ACHN (cell line): ENCODE measurements at places on chromosomes 11 and 22.

DNA sequence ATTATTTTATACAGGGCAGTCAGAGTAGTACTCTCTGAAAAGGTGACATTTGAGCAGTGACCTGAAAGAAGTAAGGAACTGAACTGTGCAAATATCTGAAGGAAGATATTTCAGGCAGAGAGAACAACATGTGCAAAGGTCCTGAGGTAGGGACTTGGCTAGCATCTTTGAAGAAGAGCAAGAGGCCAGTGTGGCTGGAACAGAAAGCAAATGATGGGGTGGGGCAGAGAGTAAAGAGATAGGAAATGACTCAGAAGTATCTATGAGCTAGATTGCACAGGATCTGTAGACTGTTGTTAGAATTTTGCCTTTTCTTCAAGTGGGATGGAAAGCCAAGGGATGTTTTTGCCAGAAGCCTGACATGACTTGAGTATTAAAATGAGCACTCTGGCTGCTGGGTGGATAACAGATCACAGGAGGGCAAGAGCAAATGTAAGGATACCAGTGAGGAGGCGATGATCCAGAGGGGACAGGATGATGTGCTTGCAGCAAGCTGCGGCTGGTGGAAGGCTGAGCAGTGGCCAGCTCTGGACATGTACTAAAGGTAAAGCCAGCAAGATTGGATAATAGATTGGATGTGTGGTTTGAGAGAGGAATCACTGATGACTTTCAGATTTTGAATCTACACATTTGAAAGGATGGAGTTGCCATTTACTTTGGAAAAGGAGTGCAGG lies 33.2 kb upstream of the TTC12 start:
- DNase-seq = no peak

- peak; percentile 42 for DNase-seq
Observed at GRCh38 chr22:18065256-18065655, 12.5 kb upstream of the PEX26 start.

DNA sequence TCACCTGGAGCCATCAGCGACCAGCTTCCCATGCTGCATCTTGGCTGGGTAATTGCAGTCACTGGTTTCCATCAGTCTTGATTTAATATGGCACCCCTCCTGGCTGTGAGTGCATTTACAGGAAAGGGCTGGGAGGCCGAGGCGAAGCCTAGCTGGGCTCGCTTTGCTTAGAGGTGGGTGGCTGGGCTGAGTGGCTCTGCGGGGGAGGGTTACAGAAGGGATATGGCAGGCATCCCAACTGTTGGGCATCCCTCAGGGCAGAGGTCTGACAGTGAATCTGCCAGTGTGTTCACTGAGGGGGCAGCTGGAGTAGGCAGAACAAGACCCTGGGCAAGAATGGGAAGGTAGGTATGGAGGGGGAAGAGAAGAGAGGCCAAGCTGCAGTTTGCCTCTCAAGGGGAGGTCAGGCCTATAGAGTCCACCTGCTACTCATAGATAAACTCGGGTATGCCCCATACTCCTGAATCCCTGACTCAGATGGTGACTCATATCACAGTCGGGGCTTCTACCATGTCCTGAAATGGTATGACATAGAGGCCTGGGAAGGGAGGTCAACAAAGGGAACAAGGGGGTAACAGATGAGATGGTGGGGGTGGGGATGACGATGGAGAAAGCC lies 77.5 kb upstream of the PHOX2A start:
- DNase-seq = peak; percentile 55

DNA sequence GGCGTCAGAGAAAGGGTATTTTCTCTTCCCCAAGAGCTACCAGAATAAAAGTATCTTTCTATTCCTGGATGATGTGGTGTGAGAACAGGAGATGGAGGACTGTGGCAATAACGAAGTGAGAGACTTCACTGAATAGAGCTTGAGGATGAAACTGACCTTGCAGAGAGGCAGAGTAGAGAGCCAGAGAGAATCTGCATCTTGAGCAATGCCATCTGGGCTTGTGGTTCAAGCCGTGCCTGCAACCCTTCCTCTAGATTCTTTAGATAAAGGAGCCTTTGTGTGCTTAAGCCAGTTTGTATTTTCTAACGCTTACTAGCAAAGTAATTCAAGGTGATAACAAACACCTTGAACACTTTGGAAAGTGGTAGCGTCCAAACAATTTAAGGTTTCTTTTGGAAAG lies 2.2 kb downstream of the ME3 start:
- no peak for DNase-seq

- DNase-seq = no peak
Observed at GRCh38 chr11:12669930-12670329, 4.3 kb upstream of the TEAD1 start.

DNA sequence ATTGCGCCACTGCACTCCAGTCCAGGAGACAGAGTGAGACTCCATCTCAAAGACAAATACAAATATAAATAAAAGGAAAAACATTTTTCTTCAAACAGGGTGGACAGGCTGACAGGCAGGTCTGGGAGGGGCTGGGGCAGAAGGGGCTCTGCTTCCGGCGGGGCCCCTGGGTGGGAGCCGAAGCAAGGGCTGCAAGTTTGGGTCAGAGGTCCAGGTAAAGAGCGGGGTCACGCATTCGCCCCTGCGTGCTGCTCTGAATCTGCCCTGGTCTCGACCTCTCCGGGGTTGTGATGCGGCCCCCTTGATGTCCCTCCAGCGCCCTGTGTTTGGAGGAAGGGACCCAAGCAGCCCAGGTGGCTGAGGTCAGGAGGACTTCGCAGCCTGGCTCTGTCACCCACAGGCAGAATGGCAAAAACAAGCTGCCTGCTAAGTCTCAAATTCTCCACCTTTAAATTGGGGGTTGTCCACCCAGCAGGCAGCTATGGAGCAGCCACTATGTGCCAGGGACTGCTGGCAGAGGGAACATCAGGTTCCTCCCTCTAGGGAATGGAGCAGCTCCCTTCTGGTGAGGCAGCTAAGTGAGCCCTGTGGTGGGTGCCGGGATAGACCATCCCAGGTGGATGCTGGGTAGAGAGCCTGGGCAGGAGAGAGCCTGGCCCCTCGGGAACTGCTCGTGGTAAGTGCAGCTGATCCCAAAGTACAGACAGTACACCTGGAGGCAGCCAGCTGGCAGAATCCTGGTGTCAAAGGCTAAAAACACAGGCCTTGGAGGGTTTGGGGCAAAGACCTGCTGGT lies 10.3 kb upstream of the PHF21B start:
- no peak for DNase-seq

- DNase-seq = no peak
Observed at GRCh38 chr11:34630544-34630943, 9.7 kb downstream of the EHF start.

GRCh38 chr22:19962909-19963806 lies 21.5 kb upstream of the TXNRD2 start:
- DNase-seq = no peak

DNA sequence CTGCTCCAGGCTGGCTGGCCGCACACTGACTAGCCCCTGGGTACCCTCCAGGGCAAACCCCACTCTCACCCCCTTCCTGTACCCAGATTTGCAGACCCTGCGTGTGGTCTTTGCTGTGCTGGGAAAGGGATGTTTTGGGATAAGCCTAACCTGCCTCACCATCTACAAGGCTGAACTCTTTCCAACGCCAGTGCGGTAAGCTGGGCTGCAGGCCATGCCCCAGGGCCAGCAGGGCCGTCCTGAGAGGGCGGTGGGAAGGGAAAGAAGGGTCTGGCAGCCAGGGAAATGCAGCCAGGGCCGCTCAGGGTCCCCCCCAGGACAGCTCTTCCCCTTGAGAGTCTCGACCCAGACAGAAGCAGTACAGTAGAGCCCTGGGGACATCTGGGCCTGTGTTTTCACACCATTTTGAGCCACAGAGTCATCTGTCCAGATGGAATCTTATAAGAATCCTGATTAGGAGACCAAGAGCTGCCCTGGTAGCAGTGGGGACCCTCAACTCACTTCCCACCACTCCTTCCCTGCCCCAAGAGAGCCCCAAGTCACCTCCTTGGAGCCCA lies 22.4 kb upstream of the SLC22A12 start:
- DNase-seq = no peak

DNA sequence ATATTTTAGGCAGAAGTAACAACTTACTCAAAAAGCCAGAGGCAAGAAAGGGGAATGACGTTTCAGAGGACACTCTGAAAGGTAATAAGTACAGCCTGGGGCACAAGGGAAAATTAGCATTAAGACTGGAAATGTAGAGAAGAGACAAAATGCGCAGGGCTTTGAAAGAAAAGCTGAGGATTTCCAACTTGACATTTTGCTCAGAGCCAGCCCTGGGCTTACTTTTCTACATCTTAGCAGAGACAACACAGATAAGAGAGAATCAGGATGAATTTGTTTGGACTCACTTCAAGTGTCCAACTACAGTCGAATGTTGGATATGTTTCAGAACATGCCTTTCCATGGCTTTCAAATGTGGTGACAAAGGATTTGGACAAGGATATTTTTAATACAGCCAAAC lies 808.9 kb upstream of the LUZP2 start:
- no peak for DNase-seq

DNA sequence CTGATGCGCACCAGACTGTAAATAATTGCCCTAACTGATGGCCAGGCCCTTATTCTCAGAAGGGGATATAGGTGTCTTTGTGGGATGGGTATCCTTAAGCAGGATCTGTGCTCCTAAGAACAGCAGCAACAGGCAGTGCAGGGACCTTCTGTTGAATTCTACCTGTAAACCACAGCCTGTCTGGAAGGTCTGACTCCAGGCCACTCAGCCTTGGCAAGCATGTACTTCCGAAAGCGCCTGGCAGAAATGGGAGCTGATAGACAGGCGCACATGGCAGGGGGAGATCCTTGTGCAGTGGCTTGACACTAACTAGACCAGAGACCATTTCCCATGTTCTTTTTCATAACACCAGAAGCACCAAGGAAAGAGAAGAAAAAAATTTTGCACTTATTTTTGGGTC lies 59.0 kb downstream of the C22orf31 start:
- no peak for DNase-seq

DNA sequence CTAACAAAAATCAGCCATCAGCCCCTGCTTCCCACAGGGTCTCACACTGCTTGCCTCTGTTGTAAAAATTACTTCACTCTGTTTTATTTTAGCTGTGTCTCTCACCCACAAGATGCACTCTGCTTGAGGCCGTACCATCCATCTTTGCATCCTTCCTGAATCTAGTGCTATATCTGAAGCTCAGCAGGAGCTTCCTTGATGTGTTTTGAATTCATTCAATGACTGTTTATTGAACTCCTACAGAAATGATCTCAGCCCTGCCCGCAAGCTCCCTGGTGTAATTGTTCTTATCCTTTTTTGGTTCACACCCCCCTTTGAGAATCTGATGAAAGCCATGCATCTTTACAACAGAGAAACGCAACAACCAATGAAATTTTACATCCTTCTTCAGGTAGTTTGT lies 310.2 kb upstream of the ZC3H12C start:
- no peak for DNase-seq

GRCh38 chr11:130513132-130513531 lies 64.7 kb downstream of the ADAMTS15 start:
- DNase-seq = no peak

DNA sequence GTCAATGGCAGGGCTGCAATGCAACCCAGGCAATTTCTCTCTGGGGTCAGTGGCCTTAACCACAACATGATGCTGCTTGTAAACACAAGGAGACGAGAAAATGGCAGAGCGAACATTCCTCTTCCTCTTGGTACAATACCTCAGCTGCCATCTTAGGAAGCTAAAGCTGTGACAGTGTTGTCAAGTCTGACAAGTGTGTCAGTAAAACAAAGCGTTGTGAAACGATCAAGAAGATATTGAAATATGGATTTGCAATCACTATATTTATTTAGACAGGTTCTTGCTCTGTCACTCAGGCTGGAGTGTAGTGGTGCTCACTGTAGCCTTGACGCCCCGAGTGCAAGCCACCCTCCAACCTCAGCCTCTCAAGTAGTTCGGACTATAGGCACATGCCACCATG lies 14.5 kb upstream of the USP47 start:
- no peak for DNase-seq

- DNase-seq = peak; percentile 77
Observed at GRCh38 chr11:1763796-1764661, at the start of gene CTSD. Gene CTSD (minus strand): TSS chr11:1763927. CDS start chr11:1763859, 68 bp downstream.

DNA sequence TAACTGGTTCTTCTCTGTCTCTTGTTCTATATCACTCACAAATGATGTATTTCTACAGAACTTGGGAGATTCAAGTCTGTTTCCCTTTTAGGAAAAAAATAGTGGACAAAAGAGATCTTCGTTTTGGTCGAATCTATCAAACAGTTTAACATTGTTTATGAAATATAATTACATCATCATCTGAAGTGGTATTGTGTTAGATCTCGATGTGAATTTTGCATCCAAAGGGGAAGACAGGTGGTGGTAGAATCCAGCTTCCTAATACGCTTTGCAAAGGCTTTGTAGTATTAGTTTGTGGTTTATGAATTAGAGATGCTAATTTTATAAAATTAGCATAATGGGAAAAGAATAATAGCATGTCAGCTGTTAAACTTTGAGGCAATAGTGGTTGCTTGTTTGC lies 3.4 kb downstream of the SIK2 start:
- no peak for DNase-seq

- no peak for DNase-seq
Observed at GRCh38 chr22:29195118-29195963, 10.4 kb upstream of the EMID1 start.

- DNase-seq = peak; percentile 75
Observed at GRCh38 chr22:35231585-35232084, 25.7 kb upstream of the HMGXB4 start.

DNA sequence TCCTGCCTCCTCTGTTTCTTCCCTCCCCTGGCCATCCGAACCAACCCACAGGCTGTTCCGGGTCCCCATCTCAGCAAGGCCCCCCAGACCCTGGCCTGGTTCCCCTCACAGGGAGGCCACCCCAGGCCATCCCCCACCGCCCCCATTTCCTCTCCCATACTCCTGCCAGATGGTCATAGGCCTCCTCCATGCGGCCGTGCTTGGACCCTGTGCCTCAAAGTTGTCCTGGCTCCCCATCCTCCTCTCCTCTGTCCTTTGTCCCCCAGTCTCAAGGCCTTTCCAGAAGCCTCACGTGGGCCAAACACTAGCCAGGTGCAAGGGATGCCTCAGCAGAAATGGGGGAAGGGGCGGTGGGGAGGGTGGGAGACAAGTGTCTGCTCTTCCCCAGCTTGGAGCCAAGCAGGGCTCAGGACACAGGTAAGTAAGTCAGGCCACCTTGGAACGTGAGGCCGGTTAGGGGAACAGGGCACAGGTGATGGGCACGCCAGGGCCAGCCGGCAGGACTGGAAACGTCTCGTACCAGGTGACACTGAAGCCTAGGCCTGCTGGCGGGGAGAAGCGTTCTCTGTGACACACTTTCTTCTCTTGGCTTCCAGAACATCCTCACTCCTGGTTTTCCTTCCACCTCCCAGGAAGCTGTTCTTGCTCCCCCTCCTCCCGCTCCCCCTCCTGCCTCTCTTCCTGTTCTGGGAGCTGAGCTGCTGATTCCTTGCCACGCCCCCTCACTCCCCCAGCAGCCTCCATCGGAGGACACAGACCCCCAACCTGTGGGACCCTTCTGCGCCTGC lies 31.5 kb upstream of the SLC22A12 start:
- no peak for DNase-seq

DNA sequence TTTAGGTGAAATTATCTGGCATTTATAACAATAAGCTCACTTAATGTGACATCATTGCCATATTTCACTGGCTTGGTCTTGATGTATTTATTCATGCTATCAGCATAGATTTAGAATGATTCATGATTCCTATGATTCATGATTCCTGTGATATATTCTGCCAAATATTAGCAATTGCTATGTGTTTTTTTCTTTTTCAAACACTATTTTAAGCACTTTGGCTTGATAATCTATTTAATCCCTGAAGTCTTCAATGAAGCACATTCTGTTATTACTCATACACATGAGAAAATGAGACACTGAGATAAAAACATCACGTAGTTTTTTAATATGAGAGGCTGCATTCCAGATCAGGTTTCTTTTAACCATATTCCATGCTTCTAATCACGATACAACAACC lies 78.5 kb downstream of the LUZP2 start:
- peak; percentile 4 for DNase-seq
